ENCODE measurements at places on chromosomes 1 and 21.

GRCh38 chr1:72117621-72118020 is 164.7 kb downstream of the NEGR1 start:
- no peak for DNase-seq

DNA sequence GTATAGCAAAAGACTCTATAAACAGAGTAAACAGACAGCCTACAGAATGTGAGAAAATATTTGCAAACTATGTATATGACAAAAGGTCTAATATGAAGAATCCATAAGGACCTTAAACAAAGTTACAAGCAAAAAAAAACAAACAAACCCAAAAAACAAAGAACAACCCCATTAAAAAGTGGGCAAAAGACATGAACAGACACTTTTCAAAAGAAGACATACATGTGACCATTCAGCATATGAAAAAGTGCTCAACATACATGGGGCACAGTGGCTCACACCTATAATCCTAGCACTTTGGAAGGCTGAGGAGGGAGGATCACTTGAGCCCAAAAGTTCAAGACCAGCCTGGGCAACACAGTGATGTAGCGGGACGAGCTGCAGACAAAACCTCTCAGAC is 17.9 kb upstream of the OR2B11 start:
- no peak for DNase-seq

DNA sequence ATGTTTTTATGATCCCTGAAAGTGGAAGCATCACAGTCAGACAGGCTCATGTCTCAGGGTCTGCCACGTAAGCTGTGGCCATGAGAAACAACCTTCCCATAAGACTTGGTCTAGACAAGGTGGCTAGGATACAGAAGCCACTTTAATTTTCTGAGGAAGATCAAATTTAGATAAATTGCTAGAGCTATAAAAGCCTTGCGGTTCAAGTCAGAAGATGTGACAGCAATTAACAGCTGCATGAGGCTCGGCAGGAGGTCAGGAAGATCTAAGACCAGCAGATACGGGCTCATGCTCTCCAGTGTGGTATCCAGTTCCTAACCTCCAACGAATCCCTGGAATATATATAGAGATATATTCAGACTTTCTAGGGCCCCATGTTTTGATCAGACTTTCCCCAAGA is 577.1 kb downstream of the PLPP3 start:
- DNase-seq: no peak

DNA sequence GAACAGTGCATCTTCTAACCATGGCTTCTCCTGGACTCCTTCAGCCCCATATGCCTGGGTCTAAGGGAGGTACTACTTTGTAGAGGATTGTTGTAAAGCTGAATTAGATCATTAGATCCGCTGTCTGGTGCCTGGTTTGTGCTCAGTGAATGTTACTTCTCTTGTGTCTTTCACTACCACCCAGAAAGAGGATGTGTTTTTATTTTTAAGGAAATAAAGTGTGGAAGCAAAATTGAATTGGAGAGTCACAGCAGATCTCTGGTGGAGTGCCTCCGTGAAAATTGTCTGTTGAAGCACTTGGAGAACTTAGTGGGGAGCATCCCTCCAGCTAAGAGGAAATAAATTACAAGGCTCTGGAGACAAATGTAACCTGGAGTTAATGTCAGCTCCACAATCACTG is 101.8 kb upstream of the ARTN start:
- peak; percentile 28 for DNase-seq

- no peak for DNase-seq
Observed at GRCh38 chr1:192817246-192817645, 8.4 kb downstream of the RGS2 start.

GRCh38 chr1:86018283-86018923 is 138.2 kb downstream of the COL24A1 start:
- DNase-seq: no peak

GRCh38 chr1:10693497-10694273 is 102.8 kb downstream of the CASZ1 start:
- DNase-seq: no peak

DNA sequence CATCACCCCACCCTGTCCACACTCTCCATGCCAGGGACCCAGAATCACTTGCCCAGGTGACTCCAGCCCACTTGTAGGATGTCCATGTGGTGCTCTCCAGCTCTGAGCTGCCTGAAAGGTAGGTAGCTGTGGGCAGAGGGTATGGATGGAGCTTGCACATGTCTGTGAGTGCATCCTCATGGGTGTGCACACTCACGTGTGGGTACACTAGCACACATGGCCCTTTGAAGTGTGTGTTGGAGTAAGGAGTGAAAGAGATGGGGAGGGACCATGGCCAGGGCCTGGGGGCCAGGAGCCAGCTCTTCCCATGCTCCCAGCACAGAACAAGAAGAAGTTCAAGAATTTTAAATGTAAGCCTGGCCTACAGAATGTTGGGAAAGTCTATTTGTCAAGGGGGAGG is 50.2 kb downstream of the CCDC185 start:
- no peak for DNase-seq

DNA sequence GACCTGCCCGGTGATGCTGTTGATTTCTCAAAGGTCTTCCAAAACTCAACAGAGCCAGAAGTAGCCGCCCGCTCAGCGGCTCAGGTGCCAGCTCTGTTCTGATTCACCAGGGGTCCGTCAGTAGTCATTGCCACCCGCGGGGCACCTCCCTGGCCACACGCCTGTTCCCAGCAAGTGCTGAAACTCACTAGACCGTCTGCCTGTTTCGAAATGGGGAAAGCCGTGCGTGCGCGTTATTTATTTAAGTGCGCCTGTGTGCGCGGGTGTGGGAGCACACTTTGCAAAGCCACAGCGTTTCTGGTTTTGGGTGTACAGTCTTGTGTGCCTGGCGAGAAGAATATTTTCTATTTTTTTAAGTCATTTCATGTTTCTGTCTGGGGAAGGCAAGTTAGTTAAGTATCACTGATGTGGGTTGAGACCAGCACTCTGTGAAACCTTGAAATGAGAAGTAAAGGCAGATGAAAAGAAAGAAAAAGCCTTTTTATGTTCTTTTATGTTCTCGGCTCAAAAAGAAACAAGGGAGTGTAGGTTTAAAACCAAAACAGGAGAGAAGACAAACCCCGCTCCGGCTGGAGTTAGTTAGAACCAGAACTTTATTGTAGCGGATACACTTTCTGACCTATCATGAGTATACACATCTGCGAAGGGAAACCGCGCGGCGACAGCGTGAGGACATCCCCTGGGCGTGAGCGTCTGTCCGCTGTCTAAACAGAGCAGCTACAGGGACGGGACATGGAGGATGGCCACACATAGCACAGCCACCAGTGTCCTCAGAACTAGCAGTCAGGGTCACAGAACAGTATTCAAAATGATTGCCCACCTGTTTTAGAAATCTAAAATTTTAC is 77.1 kb downstream of the PIK3CD start:
- DNase-seq: no peak

DNA sequence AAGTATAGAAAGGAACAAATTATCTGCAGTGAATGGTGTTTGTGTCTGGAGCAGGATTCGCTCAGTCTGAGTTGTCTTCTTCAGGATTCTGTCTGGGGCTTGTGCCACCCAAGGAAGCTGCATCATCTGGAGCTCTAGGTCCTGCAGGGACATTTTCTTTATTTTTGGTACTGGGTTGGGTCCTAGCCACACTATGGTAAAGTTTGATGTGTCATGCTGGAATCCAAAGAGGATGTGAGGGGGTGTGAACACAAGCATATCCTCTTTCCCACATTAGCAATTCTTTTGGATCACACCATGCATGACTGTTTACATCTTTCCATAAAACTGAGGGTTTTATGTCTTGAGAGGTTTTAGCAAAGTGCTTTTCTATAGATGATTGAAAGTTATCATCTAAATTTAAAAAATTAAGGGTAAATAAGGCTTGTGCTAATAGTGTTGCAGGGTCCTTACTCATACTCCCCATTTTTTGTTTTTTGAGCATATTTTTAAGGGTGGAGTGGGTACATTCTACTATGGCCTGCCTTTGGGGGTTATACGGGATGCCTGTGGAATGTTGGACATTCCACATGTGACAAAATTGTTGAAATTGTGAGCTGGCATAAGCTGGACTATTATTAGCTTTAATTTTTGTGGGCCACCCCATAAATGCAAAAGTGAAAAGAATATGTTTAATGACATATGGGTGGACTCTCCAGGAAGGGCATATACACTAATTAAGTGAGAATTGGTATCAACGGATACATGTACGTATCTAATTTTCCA is 152.0 kb upstream of the HMCN1 start:
- no peak for DNase-seq

DNA sequence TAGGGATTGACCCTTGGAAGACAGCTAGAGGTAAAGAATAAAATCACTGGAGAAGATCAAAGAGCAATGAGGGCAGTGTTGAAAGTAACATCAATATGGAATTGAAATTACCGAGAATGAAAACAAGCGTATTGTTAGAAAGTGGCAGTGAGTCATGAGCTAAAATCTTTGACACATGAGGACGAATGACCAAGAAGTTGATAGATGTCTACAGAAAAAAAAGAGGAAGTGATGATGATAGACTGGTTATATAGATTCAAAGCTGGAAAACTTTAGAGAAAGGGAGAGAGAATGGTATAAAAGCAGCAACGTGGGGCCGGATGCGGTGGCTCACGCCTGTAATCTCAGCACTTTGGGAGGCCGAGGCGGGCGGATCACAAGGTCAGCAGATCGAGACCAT is 12.5 kb upstream of the DNM3 start:
- DNase-seq: no peak

DNA sequence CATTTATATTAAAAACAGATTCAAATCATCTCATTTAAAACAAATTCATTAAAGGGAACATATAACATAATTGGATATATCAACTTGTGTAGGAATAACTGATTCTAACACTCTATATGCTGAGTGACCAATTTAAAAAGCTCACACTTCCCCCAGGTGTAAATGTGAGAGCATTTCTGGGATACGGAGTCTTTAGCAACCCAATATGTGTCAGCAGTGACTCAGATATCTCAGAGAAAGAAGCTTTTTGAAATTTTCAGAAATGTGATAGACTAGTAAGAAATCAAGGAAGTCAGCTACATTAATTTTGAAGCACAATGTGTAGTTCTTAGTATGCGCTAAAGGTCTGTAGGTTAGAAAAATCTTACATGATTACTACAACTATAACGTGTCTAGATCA is 87.9 kb upstream of the SERTAD4 start:
- no peak for DNase-seq

GRCh38 chr1:6745073-6745472 is 40.2 kb upstream of the CAMTA1 start:
- no peak for DNase-seq

GRCh38 chr1:239805042-239805441 is 286.6 kb upstream of the FMN2 start:
- no peak for DNase-seq

DNA sequence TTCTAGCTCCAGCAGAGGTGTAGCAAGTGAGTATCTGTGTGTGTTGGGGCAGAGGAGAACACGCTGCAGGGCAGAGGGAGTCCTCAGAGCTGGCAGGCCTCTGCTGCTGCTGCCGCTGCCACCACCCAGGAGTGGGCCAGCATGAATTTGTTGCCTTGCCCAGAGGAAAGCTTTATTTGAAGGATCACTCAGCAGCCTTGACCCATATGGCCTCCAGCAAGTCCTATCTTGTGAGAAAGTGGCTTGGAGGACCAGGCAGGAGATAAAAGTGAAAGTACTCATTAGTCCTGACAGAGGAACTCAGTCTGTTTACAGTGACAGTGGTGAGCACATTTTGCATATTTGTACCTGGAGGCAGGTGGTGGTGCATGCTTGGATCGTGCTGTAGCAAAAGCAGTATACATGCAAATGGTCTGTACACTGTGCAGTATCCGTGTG is 3.1 kb downstream of the TRAF5 start:
- DNase-seq: no peak

DNA sequence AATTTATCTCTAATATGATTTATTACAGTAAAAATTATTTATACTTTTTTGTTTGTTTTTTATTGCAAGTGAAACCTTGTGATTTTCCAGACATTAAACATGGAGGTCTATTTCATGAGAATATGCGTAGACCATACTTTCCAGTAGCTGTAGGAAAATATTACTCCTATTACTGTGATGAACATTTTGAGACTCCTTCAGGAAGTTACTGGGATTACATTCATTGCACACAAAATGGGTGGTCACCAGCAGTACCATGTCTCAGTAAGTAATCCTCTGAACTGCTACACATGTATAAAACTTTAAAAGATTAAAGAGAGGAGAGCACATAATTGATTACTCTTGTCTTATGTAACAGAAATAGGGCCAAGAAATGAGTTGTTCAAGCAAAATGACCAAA is 4.5 kb downstream of the CFHR3 start:
- no peak for DNase-seq

DNA sequence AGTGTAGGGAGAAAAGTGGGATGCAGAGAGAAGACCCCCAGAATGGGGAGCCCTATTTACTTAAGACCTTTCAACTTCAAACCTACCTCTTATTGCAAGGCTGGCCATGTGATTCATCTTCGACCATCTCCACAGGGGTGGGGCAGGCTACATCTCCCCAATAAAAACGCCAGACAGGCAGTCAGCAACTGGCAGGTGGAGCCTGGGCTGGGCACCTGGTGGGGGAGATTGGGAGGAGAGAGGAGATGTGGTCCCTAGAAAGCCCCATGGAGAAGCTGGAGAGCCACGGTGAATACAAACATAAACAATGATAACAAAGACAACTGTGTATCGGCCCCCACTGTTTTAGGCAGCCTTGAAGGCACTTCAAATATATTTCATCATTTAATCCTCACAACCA is 336.7 kb upstream of the PROX1 start:
- DNase-seq: no peak

- DNase-seq: no peak
Observed at GRCh38 chr1:22107126-22107525, 35.8 kb downstream of the WNT4 start.

- DNase-seq: no peak
Observed at GRCh38 chr1:152774875-152775274, at the start of gene LCE1F. TSS of gene LCE1F (plus strand) at chr1:152775140. CDS start at chr1:152776372, 1,232 bp downstream.

- DNase-seq: no peak
Observed at GRCh38 chr1:171835891-171836290, 5.4 kb upstream of the DNM3 start.

DNA sequence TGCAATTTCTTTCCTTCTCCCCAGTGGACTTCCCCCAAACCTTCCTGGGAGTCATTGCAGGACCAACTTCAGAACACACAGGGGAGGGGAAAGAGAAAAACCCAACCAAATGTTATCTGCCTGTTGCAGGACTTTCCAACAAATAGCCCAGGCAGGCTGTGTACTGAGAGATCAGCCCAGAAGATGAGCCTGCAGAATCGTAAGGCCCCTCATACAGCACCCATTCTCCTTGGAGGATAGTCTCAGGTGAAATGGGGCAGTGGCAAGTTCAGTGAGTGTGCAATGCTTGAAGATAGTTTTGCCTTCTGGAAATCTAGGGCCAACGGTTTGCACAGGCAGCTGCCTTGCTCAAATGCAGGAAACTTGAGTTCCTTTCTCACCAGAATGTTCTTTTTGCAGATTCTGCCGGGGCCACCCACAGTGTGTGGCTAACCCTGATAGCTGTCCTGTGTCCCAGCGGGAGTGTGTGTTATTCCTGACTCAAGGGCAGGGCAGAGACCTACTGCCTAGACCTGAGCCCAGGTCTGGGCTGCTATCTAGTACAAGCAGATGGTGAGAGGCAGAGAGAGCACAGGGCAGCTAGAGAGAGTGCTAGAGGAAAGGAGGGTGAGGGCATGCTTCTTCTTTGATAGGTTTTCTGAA is 48.8 kb downstream of the GADD45A start:
- DNase-seq: no peak

GRCh38 chr1:15849775-15850324 is 2.3 kb downstream of the SPEN start:
- peak; percentile 63 for DNase-seq

All from hippocampal formation (tissue), 2 donors.